ENCODE measurements at places on chromosomes 13 and 19.

GRCh38 chr13:79312340-79312855, 93.7 kb downstream of the RBM26 start:
- DNase-seq = no peak

DNA sequence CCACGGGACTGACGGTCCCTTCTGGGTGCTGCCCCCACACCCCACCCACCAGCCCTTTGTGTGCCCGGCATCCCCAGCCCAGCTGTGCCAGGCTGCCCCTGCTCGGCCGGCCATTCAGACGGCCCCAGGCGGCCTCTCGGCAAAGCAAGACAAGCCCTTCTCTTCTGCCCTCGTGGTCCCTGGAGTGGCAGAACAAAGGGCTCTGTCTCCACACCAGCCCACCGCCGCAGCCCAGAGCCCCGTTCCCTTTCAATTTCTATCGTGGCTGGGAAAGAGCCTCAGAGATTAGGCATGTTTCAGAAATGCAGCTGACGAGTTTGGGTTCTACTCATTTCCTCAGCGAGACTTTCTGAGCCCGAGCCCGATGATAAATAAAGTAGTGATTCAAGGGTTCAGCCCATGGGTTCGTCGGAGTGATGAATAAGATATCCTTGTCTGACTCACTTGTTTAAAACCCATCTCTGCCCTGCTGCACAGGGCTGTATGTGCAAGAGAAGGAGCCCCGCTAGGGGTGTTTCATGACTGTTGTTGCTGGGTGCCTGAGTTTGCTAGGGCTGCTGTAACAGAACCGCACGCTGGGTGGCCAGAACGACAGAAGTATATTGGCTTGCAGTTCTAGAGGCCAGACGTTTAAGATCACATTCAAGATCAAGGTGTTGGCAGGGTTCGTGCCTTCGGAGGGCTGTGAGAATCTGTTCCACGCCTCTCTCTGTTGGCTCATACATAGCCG, 4.3 kb downstream of the MYO9B start:
- DNase-seq = peak; percentile 94

GRCh38 chr13:58298556-58299135, 667.1 kb downstream of the PCDH17 start:
- no peak for DNase-seq

GRCh38 chr13:106626473-106626872, 58.5 kb upstream of the ARGLU1 start:
- no peak for DNase-seq

- DNase-seq = no peak
Measured at GRCh38 chr13:112902101-112902651, 66.8 kb upstream of the MCF2L start.

- no peak for DNase-seq
Measured at GRCh38 chr13:26179344-26179743, 42.8 kb downstream of the RNF6 start.

GRCh38 chr13:87777387-87777786, 106.2 kb downstream of the SLITRK5 start:
- no peak for DNase-seq

- DNase-seq = peak; percentile 57
Measured at GRCh38 chr13:21033212-21033840, 28.1 kb downstream of the LATS2 start.

GRCh38 chr19:3233831-3234230, 9.4 kb downstream of the CELF5 start:
- no peak for DNase-seq

GRCh38 chr13:99033814-99034213, 56.0 kb upstream of the DOCK9 start:
- peak; percentile 49 for DNase-seq

GRCh38 chr19:5123646-5124045, 154.7 kb downstream of the KDM4B start:
- no peak for DNase-seq

GRCh38 chr19:13164343-13165161, 14.3 kb downstream of the IER2 start:
- no peak for DNase-seq

- DNase-seq = no peak
Measured at GRCh38 chr13:79211377-79211776, 194.7 kb downstream of the RBM26 start.

- no peak for DNase-seq
Measured at GRCh38 chr13:112784811-112785482, 95.1 kb downstream of the ATP11A start.

GRCh38 chr13:113776231-113777125, 17.5 kb downstream of the TMEM255B start:
- no peak for DNase-seq

- no peak for DNase-seq
Measured at GRCh38 chr19:3513229-3514140, 7.4 kb downstream of the FZR1 start.

GRCh38 chr13:55263045-55263444, 1877.7 kb upstream of the PRR20A start:
- DNase-seq = no peak

GRCh38 chr19:54252243-54252642, 4.8 kb downstream of the LILRB5 start:
- no peak for DNase-seq

DNA sequence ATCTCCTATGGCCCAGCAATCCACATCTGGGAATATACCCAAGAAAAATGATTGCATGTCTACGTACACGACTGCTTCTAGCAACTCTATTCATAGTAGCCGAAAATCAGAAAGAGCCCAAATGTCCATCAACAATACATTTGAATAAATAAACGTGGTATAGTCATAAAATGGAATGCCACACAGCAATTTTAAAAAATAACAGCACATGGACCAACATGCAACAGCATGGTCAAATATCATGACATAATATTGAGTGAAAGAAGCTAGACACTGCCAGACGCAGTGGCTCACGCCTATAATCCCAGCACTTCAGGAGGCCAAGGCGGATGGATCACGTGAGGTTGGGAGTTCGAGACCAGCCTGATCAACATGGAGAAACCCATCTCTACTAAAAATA, 16.3 kb downstream of the TEX101 start:
- DNase-seq = no peak

DNA sequence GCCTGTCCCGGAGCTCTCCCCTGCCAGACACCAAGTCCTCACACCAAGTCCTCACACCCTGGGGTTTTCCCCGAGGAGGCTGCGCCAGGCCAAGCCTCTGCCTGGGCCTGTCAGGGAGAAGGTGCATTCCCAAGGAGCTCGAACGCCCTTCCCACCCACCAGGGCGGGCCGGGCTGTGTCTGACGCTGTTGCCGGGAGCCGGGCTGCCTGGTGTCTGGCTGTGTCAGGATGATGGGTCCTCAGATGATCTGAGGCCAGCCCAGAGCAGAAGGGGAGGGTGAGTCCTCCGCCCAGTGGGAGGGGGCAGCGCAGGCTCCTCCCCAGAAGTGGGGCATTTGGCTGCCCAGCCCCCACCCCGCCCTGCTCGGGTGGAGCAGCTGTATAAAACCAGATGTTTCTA, 2.3 kb upstream of the HAS1 start:
- DNase-seq = peak; percentile 95

GRCh38 chr13:40635315-40635995, 31.0 kb downstream of the FOXO1 start:
- DNase-seq = no peak

DNA sequence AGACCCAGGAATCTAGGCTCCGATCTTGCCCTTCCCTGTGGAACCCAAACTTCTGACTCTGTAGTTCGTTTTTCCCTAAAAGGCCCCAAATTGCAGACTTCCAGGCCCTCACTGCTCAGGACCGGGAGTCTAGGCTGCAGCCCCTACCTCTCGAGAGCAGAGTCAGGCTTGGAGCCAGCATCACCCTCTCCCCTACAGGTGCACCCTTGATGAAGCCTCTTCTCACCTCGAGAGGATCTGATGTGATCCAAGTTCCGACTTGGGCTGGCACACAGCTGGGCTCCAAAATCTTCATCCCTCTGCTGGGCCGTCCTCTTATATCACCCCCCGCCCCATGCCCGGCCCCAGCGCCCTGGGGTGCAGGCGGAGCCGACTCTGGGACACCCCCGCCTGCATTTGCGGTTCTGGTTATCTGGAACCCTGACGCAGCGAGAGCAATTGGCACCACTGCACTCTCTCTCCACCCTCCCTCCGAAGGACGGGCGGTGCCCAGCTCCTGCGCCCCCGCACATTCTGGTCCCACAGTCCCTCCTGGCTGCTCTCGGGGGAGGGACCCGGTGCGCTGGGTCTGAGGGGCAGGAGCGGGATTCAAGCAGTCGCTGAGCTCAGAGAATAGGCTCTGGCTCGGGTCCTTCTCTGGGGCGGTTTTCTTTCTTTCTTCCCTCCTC, at the start of gene KLK7:
Gene KLK7, minus strand, starts transcription at position 293 of the 668 bp plus-strand sequence. CDS start 1,518 bp downstream, outside the sequence.
- no peak for DNase-seq

DNA sequence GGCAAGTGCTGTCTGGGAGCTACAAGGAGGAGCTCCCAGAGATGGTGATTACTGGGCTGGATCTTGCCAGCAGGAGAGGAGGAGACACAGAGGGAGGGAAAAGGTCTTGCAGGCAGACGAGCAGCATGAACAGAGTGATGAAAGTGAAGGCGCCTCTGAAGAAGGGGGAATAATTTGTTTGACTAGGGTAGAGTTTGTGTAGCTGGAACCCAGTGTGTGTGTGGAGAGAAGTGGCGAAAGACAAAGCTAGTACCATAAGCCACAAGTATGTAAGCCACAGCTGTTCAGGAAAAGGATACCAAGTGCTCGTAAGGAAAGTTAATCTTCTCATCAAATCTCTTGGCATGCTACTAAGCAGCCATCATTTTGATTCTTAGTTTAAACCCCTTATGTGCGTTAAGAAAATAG, 5.4 kb downstream of the FLT1 start:
- peak; percentile 52 for DNase-seq

DNA sequence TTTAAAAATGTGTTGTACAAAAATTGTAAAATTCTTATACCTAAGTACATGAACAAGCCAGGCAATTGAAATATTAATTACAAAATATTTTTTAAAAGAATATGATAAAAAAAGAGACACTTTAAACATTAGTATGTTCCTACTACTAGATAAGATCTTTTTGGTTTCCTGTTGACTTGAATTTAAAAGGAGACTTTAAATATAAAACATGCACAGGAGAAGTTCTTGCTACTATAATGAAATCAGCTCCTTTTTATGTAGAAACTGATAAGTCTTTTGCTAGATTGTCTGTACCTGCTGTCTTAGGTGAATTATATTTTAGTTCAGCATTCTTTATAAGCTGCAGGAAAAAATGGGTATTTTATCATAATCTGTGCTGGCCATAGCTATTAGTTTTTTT, 140.2 kb downstream of the TNFSF13B start:
- no peak for DNase-seq

DNA sequence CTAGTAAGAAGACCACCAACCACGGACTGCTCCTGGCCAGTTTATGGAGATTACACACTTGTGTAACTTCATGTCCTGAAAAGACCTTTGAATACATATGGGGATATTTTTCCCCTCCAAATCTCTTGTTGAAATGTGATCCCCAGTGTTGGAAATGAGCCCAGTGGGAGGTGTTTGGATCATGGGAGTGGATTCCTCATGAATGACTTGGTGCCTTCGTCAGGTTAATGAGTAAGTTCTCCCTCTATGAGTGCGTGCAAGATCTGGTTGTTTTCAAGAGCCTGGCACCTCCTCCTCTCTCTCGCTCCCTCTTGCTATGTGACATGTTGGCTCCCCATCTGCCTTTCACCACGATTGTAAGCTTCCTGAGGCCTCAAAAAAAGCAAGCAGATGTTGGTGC, 769.0 kb upstream of the SLITRK1 start:
- no peak for DNase-seq

- DNase-seq = peak; percentile 17
Measured at GRCh38 chr13:42266473-42266872, 5.5 kb upstream of the AKAP11 start.

DNA sequence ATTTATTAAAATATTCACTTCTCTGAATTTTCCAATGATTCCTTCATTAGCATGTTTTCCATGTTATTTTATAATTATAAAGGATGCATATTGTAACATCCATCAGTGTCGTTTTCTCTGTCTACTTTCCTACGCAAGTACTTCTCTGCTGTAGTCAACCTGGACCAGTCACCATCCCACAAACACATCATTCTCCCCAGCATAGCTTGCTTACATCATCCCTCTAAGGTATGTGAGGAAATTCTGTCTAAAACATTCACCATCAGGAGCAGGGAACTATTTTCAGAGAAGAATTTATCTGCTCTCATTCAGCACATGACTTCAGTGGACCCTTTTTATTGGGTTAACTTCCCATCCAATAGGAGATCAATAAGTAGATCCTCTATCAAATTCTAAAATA, 806.1 kb upstream of the ARGLU1 start:
- DNase-seq = no peak

- no peak for DNase-seq
Measured at GRCh38 chr13:107284173-107284572, 716.2 kb upstream of the ARGLU1 start.

DNA sequence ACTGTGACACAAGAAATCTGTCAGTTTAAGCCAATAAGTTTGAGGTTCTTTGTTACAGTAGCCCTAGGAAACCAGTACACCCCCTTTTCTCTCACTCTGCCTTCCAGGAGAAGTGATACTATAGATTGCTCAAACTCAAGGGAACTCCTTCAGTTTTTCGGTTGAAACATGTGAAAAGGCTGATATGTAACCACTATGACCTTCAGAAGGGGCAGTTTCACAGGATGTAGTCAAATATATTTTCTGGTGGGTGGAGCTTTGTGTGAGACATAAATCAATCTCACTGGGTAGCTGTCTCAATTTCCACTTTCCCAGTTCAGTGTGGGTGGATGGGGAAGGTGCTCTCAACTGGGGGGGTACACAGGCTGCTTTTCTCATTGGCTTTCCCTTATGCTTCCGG, 41.7 kb downstream of the HTR2A start:
- DNase-seq = no peak

- no peak for DNase-seq
Measured at GRCh38 chr19:5349041-5349440, 8.4 kb upstream of the PTPRS start.

GRCh38 chr13:97120346-97120745, 101.8 kb upstream of the MBNL2 start:
- peak; percentile 24 for DNase-seq

DNA sequence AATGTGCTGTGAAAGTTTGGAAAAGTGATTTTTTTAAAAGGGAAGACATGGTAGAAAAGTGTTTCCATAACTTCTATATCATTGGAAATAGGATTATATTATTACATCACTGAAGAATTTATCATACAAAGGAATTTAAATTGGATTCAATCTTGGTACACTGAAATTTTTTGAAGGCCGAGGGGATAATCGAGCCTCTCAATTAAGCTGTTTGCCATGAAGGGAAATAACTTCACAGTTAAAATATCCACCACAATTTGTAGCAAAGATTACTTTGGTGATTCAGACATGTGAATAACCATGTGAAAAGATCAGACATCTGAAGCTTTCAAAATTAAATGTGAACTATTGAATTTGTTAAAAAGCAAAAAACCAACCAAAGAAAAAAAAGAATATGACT, 215.3 kb downstream of the KLF5 start:
- no peak for DNase-seq

GRCh38 chr13:84528408-84529070, 646.3 kb upstream of the SLITRK1 start:
- DNase-seq = no peak

All from AG08395 (cell line).